ENCODE measurements at places on chromosomes 7 and 10.
A peak's percentile ranks its signal among the peaks of the same experiment; 100 is the strongest.

DNA sequence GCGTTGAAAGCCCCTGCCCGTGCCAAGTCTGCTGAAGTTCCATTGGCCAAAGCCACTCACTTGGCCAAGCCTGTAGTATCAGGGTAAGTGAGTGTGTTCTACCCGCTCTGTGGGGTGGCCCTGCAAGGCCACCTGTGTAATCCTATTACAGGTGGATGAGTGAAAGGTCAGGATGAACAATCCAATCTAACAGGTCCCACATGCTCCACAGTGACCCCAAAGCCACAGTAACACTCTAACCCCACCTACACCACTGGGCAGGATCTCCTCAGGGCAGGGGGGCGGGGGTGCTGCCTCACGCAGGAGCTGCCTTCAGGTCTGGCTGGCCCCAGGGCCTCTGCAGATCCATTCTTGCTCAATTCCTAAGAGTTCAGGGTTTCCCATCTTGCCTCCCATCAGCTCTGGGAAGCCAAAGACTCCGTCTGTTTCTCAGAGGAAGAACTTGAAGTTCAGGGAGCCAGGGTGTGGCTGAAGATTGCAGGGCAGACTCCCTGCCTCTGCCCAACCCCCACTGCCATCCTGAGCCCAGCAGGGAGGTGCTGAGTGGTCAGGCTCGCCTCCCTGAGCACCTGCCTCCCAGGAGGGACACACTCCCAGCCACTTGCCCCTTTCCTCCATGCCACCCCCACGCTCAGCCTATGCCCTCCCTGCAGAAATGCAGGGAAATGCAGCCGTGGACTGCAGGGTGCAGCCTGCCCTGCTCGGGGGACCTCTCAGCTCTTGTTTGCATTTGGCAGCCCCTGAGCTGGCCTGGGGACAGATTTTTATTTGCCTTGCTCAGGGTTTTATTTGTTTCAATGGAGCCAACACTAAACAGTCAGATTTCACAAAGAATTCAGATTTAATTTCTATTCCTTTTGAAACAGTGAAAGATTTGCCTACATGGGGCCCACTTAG lies 9.8 kb upstream of the COMTD1 start:
- DNase-seq = peak; percentile 89

- DNase-seq = no peak
These were observed 55.2 kb upstream of the RPA3 start for GRCh38 chr7:7773334-7774309.

GRCh38 chr10:131214521-131215244 lies 96.8 kb downstream of the TCERG1L start:
- DNase-seq = no peak

- DNase-seq = no peak
These were observed 56.3 kb upstream of the LBX1 start for GRCh38 chr10:101285519-101286070.

GRCh38 chr10:126585249-126586017 lies 85.1 kb downstream of the C10orf90 start:
- no peak for DNase-seq

GRCh38 chr7:102284891-102285539 lies 1.7 kb upstream of the SH2B2 start:
- DNase-seq = no peak

GRCh38 chr10:47183704-47184041 lies 116.3 kb upstream of the GDF10 start:
- DNase-seq = no peak

GRCh38 chr7:140541513-140542227 lies 62.4 kb upstream of the MKRN1 start:
- DNase-seq = peak; percentile 57

DNA sequence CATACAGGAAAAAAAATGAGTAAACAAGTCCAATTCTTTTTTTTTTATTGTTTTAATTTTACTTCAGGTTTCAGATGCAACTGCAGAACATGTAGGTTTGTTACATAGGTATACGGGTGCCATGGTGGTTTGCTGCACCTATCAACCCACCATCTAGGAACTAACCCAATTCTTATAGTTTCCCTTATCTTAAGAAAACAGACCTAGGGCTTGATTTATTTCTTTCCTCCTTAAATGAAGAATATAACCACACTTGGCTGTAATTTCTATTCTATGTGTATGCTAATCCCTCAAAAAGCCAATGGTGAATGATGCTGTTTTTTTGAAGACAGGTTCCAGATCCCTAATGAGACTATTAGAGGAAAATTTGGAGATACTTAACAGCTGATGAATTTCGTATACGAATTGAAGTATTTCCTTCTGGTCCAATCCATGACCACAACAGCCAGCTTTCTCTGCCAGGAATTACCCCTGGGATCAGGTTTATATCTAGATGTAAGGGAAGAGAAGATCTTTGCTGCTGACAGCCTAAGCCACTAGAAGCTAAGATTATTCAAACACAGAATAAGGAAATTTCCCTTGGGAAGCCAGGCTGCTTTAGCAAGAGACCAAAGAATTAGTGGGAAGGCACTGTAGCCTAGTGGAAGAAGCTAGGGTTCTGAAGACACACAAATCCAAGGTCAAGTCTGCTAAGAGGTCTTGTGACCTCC lies 115.8 kb downstream of the INHBA start:
- DNase-seq = no peak

DNA sequence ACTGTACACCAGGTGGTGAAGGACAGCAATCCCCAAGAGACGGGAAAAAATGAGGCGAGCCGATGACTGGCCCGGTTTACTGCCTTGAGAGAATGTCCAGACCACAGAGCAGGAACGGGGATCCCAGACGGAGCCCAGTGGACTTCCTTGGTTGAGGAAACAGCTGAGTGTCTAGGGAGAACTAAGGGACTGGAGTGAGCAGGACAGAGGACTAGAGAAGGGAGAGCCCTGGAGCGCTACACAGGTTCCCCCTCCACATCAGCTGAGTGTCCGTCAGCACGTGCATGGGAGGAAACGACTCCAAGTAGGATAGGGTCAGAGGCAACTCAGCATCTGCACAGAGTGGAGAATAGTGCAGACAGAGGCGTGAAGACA lies 7.1 kb upstream of the WDR86 start:
- no peak for DNase-seq

DNA sequence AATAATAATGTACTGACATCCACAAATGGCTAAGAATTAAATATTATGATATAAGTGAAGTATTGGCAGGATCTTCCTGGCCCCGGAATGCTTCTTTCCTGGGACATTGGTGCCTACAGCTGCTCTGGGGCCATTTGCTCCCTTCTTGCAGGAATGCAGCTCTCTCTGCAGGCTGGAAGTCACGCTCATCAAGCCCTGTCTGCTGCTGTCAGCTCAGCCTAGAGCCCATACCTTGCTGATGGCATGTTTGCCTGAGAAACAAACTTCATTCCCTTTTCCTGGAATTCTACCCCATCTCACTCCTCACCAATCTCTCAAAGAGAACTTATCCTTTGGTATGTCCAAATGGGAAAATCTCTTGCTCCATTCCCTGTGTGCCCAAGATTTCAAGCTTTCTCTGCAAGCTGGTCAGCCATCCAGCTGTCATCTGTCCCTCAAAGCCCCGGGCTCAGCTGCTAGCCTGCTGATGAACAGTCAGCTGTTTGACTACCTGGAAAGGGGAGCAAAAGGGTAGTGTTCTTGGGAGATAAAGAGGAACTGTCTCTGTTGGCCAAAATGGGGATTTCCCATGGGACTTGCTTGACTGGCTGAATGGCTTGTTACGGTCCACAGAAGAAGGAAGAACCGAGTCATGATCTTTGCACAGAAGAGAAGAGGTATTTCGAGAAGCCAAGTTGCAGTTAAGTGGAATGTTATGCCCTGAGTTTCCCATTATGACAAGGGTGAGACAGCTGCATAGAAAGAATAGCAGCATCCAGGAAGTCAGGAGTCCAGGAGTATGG lies 12.0 kb upstream of the RASSF4 start:
- no peak for DNase-seq

GRCh38 chr7:132207211-132207610 lies 369.1 kb downstream of the PLXNA4 start:
- DNase-seq = no peak

GRCh38 chr7:47404010-47404409 lies 177.9 kb downstream of the TNS3 start:
- no peak for DNase-seq

DNA sequence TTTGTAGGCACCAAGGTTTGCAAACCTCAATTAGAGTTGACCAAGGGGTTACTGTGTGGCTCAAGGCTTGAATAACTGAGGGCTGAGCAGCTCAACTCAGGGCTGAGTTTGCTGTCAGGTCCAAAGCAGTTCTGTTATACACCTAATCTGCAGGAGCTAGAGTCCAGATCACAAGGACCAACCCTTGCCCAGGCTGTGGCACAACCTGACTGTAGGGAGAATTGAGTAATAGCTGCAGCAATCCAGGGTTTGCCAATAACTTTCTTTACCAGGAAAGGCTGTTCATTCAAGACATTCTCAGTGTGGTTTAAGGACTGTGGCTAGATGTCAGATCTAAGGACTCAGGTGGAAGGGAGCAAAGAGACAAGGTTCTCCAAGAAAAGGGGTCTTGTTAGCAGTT lies 115.6 kb upstream of the IMMP2L start:
- peak; percentile 72 for DNase-seq

- no peak for DNase-seq
These were observed 115.6 kb downstream of the ATXN7L1 start for GRCh38 chr7:105760551-105761447.

DNA sequence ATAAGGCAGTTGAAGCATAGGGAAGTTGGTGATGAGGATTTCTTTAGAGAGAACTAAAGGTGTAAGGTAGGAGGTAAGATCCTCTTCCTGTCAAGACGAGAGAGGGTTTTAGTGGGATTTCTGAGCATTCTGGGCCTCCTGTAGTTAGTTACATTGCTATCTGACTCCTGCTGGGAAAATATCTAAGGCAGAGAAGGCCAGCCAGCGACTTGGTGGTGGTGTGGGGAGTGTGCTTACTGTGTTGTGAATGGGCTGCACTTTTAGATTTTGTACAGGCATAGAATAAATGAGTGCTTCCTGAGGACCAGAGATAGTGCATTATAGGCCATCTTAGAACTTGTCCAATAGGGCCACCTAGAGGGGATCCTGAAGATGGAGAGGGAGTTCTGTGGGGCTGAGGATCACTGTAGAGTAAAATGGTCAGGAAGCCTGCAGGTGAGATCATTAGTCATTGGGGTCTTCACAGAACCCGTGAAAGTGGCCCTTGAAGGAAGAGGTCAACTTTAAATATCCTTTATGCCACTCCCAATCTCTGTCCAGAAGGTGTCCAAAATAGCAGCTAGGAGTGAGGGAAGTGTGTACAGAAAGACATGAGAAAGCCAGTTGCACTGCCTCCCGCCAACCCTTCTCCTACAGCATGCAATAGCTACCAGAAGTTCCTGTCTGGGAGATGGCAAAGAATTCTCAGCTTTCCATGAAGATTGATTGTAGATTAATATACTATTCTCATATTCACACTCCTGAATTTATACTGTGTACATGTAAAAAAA lies 266.6 kb downstream of the POLR1F start:
- DNase-seq = no peak

- DNase-seq = no peak
These were observed 108.4 kb upstream of the FAM3C start for GRCh38 chr7:121504482-121504881.

- DNase-seq = no peak
These were observed 317.0 kb downstream of the GLRX3 start for GRCh38 chr10:130453036-130453720.

GRCh38 chr7:51732116-51732515 lies 415.5 kb upstream of the COBL start:
- DNase-seq = no peak

- DNase-seq = no peak
These were observed 35.3 kb upstream of the TNKS2 start for GRCh38 chr10:91762878-91763277.

DNA sequence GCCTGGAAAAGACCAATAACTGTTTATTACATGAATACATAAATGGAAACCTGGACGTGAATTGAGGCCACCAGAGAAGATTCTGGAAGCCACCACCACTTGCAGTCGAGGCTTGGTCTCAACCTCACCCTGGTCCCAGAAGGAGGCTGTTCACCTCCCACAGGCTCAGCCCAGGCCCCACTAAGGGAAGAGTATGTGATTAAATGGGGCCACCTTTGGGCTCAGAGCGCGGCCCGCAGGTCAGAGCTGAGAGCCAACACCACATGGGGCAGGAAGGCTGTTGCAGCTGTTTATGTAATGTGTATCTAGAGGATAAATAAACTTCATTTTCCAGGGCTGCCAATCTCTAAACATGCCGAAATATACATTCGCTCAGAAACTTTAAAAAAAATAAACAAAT lies 17.6 kb upstream of the FGFR2 start:
- no peak for DNase-seq

GRCh38 chr10:5978230-5978489 lies 817 bp upstream of the IL15RA start:
- DNase-seq = no peak

DNA sequence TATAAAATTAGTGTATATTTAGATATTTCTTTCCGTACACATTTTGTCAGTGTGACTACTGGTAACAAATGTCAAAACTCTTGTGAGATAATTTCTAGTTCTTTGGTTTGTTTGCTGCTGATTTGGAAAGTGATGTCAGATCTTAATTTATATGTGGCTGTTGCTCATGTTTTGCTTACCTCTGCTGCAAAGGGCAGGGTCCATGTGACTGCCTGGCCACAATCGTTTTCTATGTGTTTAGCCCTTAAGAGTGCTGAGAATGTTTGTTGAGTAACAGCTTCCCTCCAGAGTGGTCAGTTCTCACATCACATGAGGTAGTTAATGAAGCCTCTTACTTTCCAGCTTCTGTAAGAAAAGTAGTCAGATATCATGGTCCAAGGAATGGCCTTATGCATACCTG lies 4.2 kb downstream of the NRBF2 start:
- DNase-seq = peak; percentile 49

DNA sequence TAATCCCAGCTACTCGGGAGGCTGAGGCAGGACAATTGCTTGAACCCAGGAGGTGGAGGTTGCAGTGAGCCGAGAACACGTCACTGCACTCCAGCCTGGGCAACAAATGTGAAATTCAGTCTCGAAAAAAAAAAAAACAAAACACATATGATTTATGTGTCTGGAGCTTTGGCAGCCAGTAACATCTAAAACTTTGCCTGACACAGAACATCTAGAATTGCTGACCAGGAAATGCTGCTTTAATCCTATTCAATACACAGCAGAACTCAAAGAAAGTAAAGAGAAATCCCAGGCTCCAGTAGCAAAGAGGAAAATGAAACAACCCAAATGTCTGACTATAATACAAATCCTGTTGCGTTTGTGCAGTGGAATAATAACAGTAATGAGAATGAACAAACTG lies 4.5 kb upstream of the CCDC6 start:
- DNase-seq = no peak
